ENCODE measurements at places on chromosomes 11 and 22. TPM values are rescaled to one million over a fixed set of nuclear protein-coding genes. Genes with fewer than 3 reads are reported as not detected.

DNA sequence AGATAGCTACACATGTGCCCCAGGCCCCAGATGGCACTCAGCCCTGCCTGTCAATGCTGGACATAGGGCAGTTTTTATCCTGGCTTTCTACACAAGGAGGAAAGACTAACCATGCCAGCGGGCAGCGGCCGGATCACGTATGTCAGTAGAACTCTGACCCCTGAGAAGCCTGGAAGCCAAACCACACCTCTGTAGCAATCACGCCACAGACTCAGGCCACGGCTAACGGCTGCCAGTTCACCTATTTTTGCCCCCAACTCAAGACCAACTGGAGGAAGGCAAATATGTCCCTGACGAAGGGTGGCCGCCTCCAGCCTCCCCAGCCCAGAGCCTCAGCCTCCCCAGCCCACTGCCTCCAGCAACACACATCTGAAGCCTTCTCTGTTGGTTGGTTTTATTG lies 7.2 kb upstream of the CD81 start:
- no peak overlapping the region for H3K4me3 ChIP-seq
- no peak overlapping the region for H3K27ac ChIP-seq
- DNase-seq: no peak
- H3K4me1 ChIP-seq: no peaks in the 10 kb centered on the region
- no peaks in the 10 kb centered on the region for H3K27me3 ChIP-seq

GRCh38 chr11:1825039-1825740 lies 9.6 kb upstream of the SYT8 start:
- H3K27ac ChIP-seq: no peak overlapping the region
- H3K27me3 ChIP-seq: no peaks in the 10 kb centered on the region
- H3K4me3 ChIP-seq: no peak overlapping the region
- no peaks in the 10 kb centered on the region for H3K36me3 ChIP-seq
- no peaks in the 10 kb centered on the region for H3K4me1 ChIP-seq
- no peak for DNase-seq

- H3K27ac ChIP-seq: no peak overlapping the region
- H3K4me1 ChIP-seq: peaks cover 37% of the 10 kb centered on the region
- no peak overlapping the region for H3K4me3 ChIP-seq
Measured at GRCh38 chr11:13335319-13335718, 57.7 kb downstream of the BMAL1 start.

The BIK gene
- 1.1 TPM for total RNA-seq

The SCGB1D2 gene
- not detected for total RNA-seq

The ARHGAP8 gene
- total RNA-seq: 1.5 TPM

- H3K36me3 ChIP-seq: no peaks in the 10 kb centered on the region
- no peak overlapping the region for H3K27ac ChIP-seq
- H3K4me1 ChIP-seq: no peaks in the 10 kb centered on the region
- H3K4me3 ChIP-seq: no peak overlapping the region
- no peak for DNase-seq
Measured at GRCh38 chr11:6321961-6322362, 1.7 kb upstream of the CAVIN3 start.

The PIWIL4 gene
- 1.5 TPM for total RNA-seq

The PHOX2A gene
- not detected for total RNA-seq

- peaks cover 14% of the 10 kb centered on the region for H3K4me1 ChIP-seq
- H3K27ac ChIP-seq: no peak overlapping the region
- peak; percentile 64 for DNase-seq
- H3K27me3 ChIP-seq: no peaks in the 10 kb centered on the region
Measured at GRCh38 chr22:38843201-38843656, 599 bp downstream of the NPTXR start.

GRCh38 chr11:65353900-65354264 lies 669 bp upstream of the TIGD3 start:
- no peak for DNase-seq
- peaks cover 7% of the 10 kb centered on the region for H3K36me3 ChIP-seq
- H3K27ac ChIP-seq: peak overlapping the region; percentile 73
- peaks cover 9% of the 10 kb centered on the region for H3K4me1 ChIP-seq

DNA sequence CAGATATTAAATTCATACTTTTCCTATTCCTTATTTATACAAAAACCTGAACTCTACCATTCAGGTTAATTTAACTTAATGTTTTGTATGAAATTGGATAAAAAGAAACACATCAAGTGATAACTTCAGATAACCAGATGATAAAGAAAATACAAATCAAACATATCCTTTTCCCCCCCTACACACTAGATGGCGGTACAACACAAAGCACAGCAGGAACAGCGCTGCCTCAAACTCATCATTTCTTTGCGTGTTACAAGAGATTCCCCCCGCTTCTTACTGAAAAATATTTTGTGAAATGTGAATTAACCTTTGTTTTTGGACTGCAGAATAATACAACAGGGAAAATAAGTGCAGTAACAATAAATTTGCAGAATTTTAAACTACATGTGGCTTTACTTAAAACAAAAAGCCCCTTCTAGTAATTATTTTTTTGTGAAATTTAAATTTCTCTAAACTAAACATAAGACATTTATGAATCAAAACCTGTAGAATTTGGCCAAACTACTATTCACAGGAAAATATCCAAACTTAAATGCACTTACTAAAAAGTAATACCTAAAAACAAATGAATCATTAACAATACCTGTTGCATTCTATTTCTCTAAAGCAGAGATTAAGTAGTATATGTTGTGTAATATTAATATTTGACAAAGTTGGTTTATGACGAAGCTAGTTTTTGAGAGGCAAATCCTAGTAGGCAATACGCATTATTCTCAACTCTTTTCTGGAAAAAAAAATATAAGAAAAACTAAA lies 74.4 kb downstream of the ARHGAP32 start:
- no peaks in the 10 kb centered on the region for H3K27me3 ChIP-seq
- H3K27ac ChIP-seq: no peak overlapping the region
- H3K36me3 ChIP-seq: no peaks in the 10 kb centered on the region
- H3K4me1 ChIP-seq: no peaks in the 10 kb centered on the region
- DNase-seq: peak; percentile 68

- no peak overlapping the region for H3K27ac ChIP-seq
- no peaks in the 10 kb centered on the region for H3K4me1 ChIP-seq
- no peaks in the 10 kb centered on the region for H3K27me3 ChIP-seq
- H3K36me3 ChIP-seq: no peaks in the 10 kb centered on the region
- DNase-seq: no peak
Measured at GRCh38 chr11:111557425-111558111, 17.0 kb downstream of the LAYN start.

DNA sequence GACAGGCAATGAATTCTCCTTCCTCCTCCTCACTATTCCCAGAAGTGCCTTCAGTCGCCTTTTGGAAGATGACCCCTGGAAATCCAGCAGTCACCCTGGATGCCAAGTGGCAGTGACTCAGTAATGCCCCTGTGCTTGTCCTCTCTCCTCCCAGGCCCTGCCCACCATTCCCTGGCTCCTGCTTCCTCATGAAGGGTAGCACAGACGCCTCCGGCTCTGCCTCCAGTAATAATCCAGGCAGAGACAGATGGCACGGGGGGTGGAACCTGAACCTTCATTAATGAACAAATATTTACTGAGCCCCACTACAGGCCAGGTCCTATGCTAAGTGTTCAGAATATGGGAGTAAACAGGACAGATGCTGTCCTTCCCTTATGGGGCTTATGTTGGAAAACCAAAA lies 23.2 kb downstream of the SYT13 start:
- no peak overlapping the region for H3K4me3 ChIP-seq
- H3K4me1 ChIP-seq: no peaks in the 10 kb centered on the region
- H3K36me3 ChIP-seq: no peaks in the 10 kb centered on the region

The TEX12 gene
- not detected for total RNA-seq

GRCh38 chr11:30914143-30914762 lies 328.1 kb upstream of the MPPED2 start:
- no peak overlapping the region for H3K27ac ChIP-seq
- no peak for DNase-seq
- no peaks in the 10 kb centered on the region for H3K4me1 ChIP-seq
- no peak overlapping the region for H3K4me3 ChIP-seq
- H3K36me3 ChIP-seq: no peaks in the 10 kb centered on the region

The IGLL1 gene
- not detected for total RNA-seq

The EIF3D gene
- total RNA-seq: 240 TPM

The CCDC85B gene
- total RNA-seq: 21.1 TPM
